ENCODE measurements at places on chromosomes 1 and 21.

DNA sequence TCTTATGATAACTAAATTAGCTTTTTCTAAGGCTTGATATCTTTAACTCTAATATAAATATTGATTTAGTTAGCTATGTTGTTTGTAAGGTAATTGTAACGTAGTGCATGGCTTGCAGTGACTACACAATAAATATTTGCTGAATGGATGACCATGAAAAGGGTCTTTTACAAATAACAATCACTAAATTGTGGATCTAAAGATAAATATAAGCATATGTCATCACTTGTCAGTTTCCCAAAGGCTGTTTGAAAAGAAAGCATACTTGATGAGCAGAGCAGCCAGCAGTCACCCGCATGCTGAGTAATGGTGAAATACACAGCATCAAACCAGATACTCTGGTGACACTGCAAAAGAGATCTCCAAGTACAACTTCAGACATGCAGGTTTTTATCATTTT, 92.5 kb upstream of the FMN2 start:
- no peak for DNase-seq

- no peak for DNase-seq
Observed at GRCh38 chr1:58895082-58895481, 111.2 kb upstream of the JUN start.

GRCh38 chr1:26890467-26890796, 349 bp upstream of the GPN2 start:
- no peak for DNase-seq

- no peak for DNase-seq
Observed at GRCh38 chr21:41954654-41955499, 1.1 kb upstream of the C2CD2 start.

GRCh38 chr1:91835087-91835521, 50.8 kb downstream of the TGFBR3 start:
- DNase-seq, result no peak

- no peak for DNase-seq
Observed at GRCh38 chr1:44905276-44905675, 62.2 kb upstream of the PTCH2 start.

DNA sequence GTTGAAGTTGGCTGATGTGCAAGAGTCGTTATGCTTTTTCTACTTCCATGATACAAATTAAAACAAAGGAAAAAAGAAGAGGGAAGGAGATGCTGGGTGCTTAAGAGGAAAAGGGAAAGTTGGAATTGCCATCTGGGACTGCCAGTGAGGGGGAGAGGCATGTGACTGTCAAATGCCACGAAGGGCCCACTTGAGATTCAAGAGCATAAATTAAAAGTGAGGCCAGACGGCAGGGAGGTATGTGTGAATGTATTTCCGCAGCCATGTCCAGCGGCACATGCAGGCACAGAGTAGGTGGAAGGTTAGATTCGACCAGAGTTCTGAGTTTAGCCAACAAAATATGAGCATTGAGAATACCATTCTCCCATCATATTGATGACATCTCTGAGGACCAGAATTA, 32.0 kb downstream of the NFASC start:
- no peak for DNase-seq

DNA sequence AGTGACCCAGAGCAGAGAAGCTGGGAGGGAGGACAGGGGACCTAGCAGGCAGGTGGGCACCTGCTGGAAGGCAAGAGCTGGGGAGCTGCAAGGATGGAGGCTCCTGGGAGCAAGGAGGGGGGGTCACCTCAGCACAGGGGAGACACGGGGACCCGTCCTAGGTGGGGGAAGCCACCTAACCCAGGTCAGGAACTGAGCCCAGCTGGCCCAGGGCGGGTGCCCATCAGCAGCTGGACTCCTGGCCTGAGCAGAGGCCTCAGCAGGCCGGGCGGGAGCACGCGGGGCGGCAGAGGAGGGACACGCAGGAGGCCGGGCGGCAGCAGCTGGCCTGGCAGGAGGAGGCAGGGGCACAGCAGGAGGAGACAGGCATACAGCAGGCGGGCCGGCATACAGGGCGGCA, 949 bp downstream of the KRTAP10-1 start:
- DNase-seq, result no peak

- DNase-seq, result no peak
Observed at GRCh38 chr21:45988366-45989347, 7.1 kb downstream of the COL6A1 start.

DNA sequence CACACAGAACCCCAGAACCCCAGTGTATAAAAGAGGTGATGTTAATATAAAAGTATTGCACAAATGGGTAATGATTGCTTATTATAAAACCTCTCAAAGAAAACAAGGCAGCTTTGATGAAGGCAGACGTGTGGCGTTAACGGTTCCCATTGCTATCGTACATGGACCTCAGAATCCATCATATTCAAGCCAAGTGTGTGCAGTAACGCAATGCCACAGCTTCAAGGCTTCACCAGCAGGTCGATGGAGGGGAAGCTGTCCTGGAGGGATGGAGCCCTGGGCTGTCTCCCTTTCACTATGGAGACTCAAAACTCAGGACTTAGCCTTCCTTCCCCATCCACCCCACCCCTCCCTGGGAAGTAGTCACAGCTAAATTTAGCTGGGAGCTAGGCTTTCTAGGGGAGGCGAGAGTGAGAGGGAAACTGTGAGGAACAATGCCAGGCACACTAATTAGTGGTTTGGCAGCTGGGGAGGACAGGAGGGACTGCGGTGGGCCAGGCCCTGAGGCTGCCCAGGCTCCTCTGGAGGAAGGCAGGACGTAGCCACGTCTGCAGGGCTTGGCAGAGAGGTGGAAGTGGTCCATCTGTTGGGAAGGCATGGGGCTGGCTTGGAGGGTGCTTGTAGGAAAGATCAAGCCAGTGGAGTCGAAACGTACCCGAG, 121.2 kb downstream of the HMGB4 start:
- DNase-seq, result no peak

DNA sequence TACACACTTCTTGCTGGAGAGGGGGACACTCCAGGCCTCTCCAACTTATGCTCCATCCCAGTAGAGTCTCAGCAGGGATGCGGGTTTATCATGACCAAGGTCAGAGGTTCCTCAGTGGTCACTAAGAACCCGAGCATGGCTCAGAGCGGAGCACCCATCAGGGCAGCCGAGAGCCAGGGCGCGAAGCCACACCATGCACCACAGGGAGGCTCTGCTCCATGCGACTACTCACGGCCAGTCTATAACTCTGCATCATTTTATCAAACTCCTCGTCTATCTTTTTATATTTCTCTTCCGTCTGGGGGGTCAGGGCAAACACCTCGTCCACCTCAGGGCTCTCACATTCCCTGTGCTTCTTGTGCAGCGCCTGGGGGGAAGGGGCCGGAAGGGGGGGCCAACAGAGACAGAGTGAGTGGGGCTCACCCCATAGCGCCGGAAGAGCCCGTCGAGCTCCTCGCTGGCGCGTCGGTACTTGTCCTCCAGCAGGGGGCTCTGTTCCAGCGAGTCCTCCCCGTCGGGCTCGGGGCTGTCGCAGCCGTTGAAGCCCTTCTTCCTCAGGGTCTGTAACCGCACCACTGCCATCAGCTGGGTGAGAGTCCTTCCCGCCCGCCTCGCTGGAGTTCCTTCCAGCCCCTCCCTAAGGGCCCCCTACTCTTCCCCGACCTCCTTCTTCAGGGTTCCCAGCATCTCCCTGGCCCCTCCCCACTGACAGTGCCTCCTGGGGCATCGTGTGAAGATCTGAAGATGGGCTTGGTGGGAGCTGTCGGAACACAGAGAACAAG, 20.0 kb downstream of the MEF2D start:
- DNase-seq, result peak; percentile 69

DNA sequence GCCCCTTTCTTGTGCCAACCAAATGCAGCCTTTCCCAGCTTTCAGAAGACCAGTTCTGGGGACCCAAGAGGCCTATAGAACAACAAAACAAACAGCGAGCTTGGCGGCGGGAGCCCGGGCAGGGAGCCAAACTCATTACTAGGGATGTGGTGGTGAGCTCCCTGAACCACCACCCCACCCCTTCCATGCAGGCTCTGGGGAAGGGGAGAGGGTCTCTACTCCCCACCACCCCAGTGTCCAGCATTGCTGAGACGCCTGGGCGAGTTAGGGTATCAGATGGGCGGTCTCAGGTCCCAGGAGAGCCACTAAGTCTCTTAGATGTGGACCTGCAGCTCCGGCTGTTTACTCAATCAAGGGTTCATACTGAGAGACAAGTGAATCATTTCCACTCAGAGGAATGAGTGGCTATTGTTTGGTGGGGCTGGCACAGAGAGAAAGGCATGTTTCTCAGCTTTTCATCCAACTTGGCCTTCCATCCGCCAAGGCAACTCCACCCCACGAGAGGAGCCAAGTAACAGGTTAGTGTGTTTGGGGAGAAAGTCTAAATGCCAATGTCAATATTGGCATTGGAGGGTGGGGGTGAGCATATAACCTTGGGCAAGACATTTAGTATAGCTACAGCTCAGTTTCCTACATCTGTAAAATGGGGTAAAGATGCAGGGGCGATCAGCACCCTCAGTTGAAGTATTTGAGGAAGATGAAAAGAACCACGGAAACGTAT, 40.9 kb downstream of the PLXNA2 start:
- no peak for DNase-seq

GRCh38 chr21:38777015-38777414, 28.7 kb upstream of the ETS2 start:
- DNase-seq, result no peak

DNA sequence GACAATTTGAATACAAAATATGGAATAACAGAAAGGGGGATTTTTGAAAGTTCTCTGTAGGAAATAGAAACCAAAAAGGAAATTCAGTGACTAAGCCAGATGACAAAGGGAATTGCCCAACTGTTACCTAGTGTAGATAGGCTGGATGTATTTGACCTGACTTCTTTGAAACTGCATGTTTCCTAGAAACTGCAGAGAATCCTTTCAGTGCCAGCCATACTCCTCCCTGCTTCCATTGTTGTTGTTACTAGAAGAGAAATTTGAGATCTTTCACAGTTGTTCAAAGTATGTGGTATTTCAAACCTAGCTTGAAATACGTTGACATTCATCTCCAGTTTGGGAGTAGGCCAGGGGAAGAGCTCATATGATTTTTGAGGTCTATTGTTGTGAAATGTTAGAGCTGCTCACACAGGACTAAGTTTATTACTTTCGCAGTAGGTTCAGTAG, 1.8 kb upstream of the GBP5 start:
- DNase-seq, result no peak

- DNase-seq, result no peak
Observed at GRCh38 chr1:10615332-10615731, 140.6 kb downstream of the PEX14 start.

GRCh38 chr1:245648749-245649522, 494.2 kb downstream of the KIF26B start:
- no peak for DNase-seq

- DNase-seq, result no peak
Observed at GRCh38 chr1:213474054-213474453, 423.0 kb downstream of the RPS6KC1 start.

DNA sequence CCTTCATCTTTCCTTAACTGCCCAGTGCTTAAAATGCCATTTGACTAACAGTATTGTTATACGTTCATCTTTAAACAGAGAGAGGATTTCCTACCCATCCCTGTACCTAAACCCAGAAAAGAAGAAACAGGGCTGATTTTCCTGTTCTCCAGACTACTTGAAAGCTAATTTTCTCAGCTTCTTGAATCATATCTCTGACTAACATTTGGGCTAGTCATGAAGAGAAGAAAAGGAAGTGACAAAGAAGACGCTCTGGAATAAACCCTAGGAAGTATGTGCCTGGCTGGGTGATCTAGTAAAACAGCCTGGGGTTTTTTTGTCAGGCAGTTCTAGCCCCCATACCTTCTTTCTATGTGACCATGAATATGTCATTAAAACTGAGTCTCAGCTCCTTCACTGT, 44.8 kb upstream of the SGIP1 start:
- DNase-seq, result no peak

DNA sequence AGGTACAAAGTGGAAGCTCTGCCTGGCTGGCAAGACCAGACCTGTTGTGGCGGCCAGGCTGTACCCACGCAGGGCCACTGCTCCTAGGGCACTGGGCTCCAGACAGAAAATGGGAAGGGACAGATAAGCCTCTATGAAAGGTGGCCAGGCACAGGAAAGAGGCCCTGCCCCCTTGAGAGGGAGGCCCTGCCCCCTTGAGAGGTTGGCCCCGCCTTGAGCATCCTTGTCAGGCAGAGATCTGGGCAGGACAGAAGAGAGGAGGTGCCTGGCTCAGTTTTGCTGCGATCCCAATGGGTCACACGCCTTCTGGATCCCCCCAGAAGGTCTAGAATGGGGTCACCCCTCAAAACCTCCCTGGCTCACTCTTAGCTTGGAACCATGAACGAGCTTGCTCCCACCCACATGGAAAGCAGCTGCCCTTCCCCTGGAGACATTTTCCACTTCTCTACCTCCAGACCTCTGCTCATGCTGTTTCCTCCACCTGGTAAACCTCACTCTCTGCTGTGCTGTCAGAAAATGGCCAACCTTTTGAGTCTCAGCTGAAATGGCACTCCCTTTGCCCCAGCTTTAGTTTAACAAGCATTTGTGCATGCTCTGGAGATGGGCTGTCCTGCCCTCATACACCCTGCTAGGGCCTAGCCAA, 17.5 kb upstream of the ECE1 start:
- no peak for DNase-seq

All from CD8-positive, alpha-beta T cell (primary cell).